ENCODE measurements at places on chromosomes 12 and 14.

DNA sequence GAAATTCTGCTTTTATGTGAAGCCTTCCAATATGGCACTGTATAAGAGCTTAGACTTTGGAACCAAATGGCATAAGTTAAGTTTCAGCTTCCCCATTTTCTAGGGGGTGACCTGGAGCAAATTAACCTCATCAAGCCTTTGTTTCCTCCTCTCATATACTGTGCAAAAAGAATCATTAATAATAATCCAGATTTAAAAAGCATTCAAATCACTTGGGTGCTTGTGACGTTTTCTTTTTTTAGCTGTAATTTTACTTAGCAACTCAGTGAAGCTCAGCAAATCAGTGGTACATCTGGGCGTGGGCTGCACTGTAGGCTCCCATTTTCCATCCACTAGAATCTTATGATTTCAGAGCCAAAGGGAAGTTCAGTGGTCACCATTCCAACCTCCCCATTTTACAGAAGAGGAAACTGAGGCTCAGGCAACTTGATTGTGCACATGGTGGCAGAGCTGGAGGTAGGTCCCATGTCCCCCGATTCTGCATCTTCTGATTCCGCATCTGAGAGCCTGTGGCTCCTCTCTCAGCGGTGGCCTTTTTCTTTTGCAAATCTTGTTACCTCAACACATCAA lies 131.2 kb downstream of the SNAPC1 start:
- no peak for DNase-seq

- no peak for DNase-seq
Observed at GRCh38 chr12:6925239-6925539, 2.6 kb upstream of the ATN1 start.

DNA sequence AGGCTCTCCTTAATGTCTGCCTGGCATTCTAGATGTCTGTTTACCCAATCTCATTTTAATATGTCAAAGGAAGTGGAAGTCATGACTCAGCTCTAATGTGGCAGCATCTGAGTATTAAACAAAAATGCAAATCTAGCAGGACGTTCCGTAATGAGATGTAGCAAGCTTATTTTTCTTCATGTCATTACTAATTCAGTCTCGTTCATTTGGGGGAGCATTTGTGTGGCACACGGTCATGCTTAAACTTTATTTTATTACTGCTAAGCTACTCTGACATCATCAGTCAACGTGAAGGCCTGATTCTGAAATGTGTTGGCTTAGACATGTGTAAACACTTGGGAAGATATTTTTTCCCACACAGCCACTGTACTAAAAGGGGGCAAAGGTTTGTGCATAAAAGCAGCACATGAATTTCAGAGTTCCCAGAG lies 326.7 kb upstream of the TMPO start:
- DNase-seq, result no peak

DNA sequence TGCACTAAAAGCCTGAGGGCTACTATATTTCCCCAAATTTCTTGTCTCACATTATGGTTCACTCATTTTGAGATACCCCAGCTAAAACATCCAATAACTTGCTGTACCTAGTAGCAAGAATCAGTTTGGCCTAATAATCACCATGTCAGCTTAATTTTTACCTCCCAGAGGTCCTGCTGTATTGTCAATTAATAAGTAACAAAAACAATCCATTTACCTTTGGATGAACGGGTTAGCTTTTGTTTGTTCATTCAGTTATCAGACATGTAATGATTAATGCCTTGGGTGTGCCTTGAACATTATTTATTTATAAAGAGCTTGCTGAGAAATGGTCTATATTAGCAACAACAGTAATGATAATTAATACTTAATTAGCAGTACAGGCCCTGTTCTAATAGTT lies 57.0 kb downstream of the MON2 start:
- DNase-seq, result no peak

DNA sequence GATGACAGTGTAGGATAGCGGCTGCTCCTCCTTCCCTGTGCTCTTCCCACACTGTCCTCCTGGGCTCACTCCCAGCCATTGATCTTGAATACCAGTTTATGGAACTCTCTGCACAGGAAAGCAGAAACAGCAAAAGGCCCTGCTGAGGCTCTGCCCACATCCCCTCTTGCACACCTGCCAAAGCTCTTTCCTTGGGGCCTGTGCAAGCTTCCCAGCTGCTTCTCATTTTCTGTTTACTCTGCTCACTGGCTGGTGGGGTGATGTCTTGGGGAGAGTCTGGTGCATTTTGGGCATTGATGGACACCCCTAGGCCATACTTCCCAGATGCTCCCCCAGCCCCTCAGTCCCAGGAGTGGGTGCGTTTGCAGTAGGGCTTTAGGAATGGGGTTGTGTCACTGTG lies 361.8 kb downstream of the TMEM121 start:
- no peak for DNase-seq

- DNase-seq, result peak; percentile 22
Observed at GRCh38 chr14:39102265-39102968, 618 bp downstream of the SEC23A start.

DNA sequence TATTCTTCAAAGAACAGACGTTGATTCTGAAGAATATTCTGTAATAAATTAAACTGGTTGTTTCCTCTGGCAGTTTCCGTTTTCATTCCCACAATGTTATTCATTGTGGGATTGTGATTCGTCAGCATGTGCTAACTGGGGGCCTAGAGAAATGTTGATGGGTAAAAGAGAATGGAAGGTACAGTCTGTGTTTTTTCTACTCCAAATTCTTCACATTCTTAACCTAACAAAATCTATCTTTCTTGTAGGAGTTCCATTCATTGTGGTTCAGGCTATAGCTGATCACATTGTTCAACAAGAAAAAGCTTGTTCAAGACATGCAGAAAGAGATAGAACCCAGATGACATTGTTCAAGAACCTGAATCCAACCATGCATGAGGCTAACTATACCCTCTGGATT lies 5.9 kb downstream of the CD163 start:
- DNase-seq, result no peak

DNA sequence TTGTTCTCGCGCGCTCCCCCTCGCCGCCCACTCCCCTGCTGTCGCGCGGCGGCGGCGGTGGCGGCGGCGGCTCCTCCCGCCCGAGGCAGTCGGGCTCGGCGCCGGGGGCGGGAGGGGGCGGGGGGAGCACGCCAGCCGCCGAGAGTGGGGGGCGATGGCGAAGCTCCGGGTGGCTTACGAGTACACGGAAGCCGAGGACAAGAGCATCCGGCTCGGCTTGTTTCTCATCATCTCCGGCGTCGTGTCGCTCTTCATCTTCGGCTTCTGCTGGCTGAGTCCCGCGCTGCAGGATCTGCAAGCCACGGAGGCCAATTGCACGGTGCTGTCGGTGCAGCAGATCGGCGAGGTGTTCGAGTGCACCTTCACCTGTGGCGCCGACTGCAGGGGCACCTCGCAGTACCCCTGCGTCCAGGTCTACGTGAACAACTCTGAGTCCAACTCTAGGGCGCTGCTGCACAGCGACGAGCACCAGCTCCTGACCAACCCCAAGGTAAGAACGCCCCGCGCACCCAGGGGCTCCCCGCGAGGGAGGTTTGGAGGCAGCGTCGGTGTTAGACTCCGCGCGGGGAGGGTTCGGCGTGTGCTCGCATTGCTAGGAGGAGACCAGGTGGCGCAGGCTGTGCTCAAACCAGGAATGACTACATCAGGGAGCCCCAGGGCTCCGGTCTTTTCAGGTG lies 629 bp downstream of the KCNMB4 start:
- peak; percentile 52 for DNase-seq

DNA sequence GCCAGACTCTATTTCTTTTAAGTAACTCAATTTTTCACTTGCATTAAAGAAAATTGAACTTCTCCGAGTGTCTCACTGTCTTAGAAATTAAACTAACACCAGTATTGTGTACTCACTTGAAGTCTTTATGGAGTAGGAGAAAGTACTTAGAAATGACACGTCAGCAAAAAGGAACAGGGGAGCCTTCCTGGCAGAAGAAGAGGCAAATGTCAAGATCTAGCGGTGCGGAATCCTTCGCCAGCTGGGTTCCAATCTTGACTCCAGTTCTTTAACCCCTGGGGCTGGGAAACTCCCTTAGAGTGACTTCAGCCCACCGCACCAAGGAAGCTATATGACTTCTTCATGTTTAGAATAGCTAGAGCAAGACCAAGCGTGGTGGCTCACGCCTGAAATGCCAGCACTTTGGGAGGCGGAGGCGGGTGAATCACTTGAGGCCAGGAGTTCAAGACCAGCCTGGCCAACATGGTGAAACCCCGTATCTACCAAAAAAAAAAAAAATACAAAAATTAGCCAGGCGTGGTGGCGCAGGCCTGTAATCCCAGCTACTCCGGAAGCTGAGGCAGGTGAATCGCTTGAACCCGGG lies 34.4 kb downstream of the WBP11 start:
- no peak for DNase-seq

- no peak for DNase-seq
Observed at GRCh38 chr12:28568704-28569103, 378.4 kb downstream of the CCDC91 start.

- DNase-seq, result no peak
Observed at GRCh38 chr12:65875640-65876071, 51.4 kb downstream of the HMGA2 start.

GRCh38 chr12:111901182-111901581 lies 59.2 kb downstream of the MAPKAPK5 start:
- no peak for DNase-seq

- no peak for DNase-seq
Observed at GRCh38 chr14:94581127-94581999, at the start of gene SERPINA5. Gene SERPINA5 (plus strand): TSS chr14:94581426. CDS start chr14:94587363, 5,937 bp downstream.

DNA sequence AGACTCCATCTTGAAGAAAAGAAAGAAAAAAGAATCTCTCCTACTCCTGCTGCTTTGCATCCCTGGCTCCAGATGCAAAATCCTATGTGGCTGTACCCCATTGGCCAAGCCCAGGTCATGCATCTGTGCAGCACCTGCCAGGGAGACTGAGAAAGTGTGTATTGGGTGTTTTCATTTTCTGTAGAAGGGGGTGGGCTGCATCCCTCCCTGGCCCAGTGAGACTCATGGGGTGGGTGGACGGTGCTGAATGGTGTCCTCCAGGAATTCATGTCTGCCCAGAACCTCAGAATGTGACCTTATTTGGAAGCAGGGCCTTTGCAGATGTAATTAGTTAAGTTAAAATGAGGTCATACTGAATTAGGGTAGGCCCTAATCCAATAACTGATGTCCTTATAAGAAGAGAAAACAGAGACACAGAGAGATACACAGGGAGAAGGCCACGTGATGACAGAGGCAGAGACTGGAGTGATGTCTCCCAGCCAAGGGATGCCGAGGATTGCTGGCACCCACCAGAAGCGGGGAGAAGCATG lies 23.2 kb downstream of the MOAP1 start:
- DNase-seq, result no peak

DNA sequence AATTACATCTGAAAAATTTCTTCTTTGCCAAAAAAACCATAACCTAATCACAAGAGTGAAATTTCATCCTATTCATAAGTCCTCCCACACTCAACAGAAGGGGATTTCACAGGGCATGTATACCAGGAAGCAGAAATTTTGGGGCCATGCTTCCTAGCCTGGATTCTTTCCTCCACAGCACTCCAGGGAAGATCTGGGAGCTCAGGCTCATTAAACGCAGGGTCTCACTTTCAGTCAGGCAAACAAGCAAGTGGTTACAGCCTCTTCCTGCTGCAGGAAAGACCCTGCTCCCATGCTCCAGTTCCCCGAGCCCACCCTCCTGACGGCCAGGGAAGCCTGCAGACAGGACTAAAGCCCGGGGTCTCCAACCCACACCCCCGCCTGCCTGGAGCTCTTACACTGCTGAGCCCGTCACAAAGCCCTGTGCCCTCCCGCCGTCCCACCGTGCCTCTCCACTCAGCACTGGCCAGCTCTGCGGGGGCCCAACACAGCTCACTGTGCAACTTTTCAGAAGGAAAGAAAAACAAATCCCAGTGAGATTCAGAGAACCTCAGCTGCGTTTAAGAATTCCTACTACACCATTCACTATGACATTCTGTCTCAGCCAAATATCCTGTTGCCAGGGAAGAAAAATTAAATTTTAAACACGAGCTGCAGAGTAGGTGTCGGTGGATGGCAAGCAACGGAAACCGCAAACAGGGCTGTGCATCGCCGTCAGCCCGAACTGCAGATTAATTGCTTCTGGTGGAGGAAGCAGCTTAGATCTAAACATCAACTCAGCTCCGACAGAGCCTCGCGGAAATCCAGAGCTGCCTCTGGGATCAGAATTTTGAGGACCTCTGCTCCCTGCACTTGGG lies 106.7 kb upstream of the SFSWAP start:
- no peak for DNase-seq

DNA sequence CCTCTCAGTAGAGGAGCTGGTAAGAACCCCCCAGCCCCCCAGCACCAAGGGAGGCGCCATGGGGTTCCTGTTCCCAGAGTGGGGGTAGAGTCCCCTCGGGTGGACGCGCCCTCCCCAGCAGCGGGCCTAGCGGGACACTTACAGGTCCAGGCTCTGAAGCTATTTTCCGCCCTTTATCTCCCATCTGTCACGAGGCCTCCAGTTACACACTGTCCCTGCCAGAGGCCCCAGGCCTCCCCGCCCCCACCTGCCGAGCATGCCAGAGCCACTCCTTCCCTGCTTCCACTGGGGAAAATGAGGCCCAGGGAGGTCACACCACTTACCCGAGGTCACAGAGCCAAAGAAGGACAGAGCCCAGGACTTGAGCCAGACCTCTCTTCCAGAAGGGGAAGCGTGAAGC lies 3.1 kb downstream of the C14orf180 start:
- no peak for DNase-seq

DNA sequence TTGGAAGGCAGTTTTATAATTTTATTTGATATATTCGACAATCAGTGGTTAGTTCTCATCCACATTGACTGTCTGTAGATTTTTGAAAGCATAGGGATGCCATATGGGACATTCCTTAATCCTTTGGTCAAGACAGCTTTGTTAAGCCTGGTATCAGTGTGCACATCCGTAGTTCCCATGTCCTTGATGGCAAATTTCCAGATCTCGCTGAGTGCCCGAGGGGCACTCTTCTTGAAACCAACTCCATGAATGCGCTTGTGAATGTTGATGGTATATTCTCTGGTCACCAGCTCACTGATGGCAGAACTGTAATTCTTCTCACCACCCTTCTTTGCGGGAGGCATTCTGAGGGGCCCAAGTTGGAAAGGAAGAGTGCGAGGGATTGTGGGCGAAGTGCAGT lies 6.1 kb upstream of the DENND5B start:
- DNase-seq, result no peak

DNA sequence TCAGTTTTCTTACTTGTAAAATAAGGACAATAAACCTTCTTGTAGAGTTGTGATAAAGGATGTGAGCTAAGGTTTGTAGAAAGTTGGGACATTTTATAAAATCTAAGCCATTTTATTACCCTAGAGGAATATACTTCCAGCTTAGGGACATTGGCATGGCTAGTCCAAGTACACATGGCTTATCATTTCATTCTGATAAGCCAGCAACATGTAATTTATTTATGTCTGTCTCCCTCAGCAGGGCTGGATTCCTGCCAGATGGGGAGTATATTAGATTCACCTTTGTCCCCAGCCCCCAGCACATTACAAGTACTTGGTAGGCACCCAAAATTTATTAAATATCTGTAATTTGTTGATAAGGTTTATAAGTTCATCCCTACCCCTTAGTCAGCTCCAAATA lies 6.3 kb upstream of the ATG14 start:
- no peak for DNase-seq

GRCh38 chr12:111624540-111624939 lies 25.4 kb upstream of the ATXN2 start:
- DNase-seq, result no peak

Measured in NCI-H187 (cell line).